ENCODE measurements at places on chromosomes 1 and 21. TPM values are rescaled to one million over a fixed set of nuclear protein-coding genes. Genes with fewer than 3 reads are reported as not detected.

DNA sequence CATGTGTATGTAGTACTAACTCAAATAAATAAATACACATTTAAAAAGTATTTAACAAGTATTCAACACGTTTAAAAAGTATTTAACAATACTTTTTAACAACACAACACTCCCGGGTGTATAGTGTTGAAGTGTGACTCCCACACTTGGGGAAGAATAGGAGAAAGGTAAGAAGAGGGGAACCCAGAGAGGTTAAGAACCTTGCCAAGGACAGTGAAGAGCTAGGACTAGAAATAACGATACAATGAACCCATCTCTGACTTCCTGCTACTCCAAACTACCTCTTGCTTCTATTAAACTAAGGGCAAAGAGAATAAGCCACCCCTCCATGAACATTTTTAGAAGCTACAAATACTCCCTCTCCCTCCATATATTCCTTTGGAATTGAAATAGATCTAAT, 1.7 kb upstream of the GFI1 start:
- DNase-seq, result no peak

The PLA2G2E gene
- not detected for total RNA-seq

DNA sequence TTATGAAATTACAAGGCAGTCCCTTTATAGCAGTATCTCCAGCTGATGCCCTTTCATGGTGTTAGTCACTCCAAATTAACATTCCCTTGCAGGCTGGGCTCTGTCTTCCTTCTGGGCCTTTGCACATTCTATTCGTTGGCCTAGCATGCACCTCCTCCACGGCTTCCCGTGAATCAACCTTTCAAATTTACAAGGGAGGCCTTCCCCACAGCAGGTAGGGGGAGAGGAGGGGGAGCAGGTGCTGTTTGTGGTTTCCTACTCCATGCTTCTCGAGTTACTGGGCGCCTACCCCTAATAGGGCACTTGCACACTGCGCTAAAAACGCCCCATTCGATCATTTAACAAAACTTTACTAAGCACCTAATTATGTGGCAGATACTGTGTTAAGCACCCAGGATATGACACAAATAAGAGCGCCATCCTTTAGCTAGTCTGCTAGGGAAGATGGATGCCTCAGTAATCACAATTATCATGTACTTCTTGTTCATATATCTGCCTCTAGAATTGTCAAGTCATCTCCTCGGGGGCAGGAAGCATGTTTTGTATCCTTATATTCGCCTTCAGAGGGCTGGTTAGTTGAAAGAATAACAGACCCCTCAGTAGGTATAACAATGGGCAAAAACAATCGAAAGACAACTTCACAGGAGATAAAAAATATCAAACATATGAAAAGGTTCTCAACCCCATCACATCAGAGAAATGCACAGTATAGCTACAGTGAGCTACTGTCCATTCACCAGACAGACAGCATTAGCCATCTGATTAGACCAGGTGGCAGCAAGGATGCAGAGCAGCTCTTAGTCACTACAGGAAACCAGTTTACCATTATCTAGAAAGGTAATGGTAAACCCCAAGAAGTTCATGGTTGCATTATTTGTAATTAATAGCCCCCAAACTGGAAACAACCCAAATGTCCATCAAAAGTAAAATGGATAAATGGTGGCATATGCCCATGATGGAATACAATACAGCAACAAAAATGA, 1.7 kb upstream of the ADAR start:
- DNase-seq, result peak; percentile 48

GRCh38 chr1:95308276-95309030, 74.4 kb downstream of the RWDD3 start:
- no peak for DNase-seq

The PLA2G5 gene
- total RNA-seq, result not detected

GRCh38 chr21:17427831-17428483, 84.9 kb upstream of the CXADR start:
- no peak for DNase-seq

The ITGB2 gene
- 452 TPM for total RNA-seq

The CFHR5 gene
- total RNA-seq, result not detected

The FAM72B gene
- 23.9 TPM for total RNA-seq

The MYCL gene
- not detected for total RNA-seq

The LMX1A gene
- not detected for total RNA-seq

The VANGL2 gene
- total RNA-seq, result 0.34 TPM

The PATJ gene
- total RNA-seq, result 24.5 TPM

The ERVH48-1 gene
- 0.20 TPM for total RNA-seq

DNA sequence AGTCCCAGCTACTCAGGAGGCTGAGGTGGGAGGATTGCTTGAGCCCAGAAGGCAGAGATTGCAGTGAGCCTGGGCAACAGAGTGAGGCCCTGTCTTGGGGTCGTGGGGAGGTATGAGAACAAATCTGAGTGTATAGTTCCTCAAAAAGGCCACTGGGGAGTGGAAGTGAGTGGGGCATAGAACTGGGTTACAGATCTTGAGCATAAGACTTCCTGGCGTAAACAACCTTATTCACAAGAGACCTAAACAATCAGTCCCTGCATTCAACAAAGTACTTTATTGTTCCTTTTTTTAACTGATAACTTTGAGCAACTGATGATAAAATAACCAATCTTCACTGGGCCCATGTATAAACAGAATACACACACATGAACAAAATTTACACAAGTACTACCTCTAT, 72.7 kb upstream of the MUTYH start:
- no peak for DNase-seq

DNA sequence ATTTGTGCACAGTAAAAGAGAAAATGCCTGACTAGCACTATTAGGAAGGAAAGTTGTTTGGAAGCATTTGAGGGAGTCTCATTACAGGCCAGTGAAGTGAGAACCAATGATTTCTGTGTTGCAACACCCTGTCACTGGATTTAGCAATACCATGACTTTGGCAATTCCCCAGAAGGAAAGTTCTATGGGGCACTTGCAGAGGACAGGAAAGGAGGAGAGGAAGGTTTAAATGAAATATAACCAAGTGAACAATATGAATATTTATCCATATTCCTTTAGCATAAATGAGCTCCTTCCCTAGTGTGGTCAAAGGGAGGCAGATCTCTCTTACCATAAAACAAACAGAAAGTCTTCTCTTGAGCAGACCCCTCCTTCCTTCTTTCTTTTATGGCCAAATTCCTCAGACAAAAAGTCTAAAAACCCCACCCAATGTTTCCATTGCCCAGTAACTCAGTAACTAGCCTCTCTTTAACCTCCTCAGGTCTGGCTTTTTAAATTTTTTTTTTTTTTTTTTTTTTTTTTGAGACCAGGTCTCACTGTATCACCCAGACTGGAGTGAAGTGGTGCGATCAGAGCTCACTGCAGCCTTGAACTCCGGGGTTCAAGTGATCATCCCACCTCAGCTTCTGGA, 5.5 kb downstream of the TLR5 start:
- DNase-seq, result no peak

DNA sequence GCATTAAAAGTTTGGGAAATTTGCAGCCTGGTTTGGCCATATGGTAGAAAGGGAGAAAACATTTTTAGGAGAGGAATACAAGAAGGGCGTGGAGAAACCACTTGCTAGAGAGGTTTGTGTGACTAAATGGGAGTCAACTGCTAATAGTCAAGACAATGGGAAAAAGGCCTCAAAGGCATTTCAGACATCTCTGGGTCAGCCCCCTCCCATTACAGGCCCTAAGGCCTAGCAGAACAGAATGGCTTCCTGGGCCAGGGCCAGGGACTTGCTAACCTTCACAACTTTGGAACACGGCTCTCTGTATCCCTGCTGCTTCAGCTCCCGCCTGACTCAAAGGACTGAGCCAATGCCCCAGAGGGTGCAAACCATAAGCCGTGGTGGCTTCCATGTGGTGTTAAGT, 752.3 kb upstream of the ADAMTS5 start:
- no peak for DNase-seq

DNA sequence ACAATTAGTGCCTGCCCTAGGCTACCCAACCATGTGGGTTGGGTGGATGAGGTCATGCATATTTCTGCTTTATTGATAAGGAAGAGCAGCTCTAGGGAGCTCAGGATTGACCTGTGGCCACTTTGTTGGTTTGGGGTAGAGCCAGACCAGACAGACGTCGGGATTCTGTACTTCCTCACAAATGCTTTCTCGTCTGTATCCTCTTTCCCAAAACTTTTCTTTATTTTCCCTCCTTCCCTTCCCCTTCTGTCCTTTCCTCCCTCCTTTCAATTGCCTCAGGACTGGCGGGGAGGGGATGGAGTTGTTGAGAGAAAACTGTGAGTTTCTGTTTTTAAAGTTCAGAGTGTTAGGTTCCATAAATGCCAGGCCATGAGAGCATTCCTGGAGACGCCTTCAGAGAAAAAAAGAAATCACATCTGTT, 68.0 kb downstream of the UCK2 start:
- no peak for DNase-seq

DNA sequence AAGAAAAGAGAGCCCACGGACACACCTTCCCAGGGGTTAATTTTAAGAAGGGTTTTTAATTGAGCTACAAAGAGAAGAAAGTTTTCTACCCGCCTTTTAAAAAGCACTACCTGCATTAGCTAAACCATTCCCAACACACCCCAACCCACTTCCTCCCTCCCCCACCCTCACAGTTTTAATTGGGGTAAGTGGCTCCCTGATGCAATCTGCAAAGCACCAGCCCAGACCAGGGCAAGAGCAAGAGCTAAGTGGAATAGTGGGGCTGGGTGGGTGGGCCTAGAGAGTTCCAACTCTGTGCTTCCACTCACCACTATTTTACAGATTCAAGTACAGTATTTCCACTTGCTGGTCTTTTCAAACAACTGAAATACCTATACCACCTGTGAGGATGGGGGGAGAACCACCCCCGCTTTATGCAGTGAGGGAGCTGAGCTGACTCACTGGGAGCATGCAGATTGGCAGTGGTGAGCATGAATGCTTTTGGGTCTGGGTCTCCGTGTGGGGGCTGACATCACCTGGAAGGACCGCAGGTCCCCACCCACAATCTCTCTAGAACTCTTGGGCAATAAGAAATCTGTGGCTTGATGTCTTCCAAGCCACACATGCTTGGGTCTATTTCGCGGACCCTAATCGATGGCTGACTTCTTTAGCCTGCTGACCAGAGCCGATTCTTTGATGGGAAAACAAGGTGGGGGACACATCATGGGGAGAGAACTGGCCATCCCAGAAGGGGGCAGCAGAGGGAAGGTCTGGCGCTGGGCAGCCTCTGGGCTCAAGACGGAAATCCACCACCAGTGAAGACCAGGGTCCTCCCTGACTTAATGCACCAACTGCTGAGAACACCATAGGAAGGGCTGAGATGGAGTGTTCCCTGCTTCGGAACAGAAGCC, 95.5 kb downstream of the SSBP3 start:
- DNase-seq, result no peak

GRCh38 chr21:28308516-28308915, 684.2 kb downstream of the LTN1 start:
- no peak for DNase-seq

GRCh38 chr1:149848340-149849110, 50.8 kb upstream of the BOLA1 start:
- DNase-seq, result no peak

DNA sequence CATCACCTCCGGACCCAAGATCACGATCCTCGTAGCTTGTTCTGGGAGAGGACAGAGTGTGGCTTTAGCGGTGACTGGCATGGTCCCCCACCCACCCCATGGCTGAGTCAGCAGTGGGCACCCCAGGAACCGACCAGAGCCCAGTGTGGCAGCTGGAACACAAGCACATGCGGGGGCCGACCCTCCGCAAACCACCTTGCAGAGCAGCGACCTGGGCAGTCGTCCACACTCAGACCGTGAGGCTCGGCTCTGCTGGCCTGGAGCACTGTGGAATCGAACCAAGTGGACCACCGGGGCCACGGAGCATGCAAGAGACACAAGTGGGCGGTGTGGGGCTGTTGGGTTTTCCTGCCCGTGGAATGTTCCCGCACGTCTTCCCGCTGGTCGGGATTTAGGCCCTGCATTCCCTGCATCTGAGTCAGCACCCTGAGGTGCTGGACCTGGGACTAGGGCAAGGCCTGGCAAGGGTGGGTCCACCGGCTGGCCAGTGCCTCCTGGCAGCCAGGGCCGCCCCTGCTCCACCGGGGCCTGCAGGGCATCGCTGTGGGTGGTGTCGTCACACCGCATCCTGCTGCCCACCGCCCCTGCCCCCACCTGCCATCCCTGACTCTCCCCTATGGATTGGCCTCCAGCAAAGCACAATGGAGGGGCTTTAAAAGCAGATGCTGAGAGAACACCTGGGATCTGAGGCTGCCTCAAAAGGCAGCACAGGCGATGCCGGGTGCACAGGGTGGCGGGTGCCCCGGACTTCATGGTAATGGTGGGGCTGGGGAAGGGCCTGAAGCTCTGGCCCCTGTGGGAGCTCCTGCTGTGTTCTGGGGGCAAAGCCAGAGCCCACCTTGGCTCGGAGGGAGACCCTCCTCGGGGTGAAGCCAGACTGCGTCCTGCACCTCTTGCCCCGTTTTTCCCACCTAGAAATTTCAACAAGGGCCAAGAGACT, 18.5 kb downstream of the MORN1 start:
- peak; percentile 9 for DNase-seq

GRCh38 chr1:42738678-42739226, 1.3 kb downstream of the CLDN19 start:
- no peak for DNase-seq

DNA sequence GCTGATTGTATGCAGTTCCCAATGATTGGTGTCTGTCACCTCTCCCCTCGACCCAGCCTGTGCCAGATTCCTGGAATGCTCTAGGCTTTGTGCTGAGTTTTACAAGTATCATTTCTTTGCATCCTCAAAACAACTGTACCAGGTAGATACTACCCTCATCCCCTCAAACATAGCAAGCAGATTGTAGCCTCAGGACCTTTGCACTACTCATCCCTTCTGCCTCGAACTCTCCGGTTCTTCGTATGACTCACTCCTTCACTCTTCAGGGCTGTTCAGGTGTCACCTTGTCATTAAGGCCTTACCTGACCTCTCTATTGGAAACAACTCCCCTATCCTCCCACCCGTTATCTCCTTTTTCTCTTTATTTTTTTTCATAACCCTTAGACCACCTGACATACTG, 8.0 kb downstream of the KCNC4 start:
- no peak for DNase-seq

DNA sequence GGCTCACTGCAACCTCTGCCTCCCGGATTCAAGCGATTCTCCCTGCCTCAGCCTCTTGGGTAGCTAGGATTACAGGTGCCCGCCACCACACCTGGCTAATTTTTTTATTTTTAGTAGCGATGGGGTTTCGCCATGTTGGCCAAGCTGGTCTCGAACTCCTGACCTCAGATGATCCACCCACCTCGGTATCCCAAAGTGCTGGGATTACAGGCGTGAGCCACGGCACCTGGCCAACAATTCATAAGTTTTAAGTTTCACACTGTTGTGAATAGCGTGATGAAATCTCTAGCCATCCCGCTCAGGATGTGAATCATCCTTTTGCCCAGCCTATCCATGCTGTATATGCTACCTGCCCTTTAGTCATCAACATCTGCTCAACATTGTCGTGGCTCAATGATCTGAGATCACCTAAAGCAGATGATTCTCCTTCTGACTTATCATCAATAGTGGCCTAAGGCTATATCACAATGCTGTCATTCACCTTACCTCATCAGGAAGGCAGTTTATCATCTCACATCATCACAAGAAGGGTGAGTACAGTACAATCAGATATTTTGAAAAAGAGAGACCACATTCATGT, 2.6 kb downstream of the PFDN2 start:
- no peak for DNase-seq

Data from activated naive CD8-positive, alpha-beta T cell treated with anti-CD3 and anti-CD28 coated beads, Interleukin-2, amount 10 ng/mL, durations not matched to agents 7 days and 5 days (primary cell).